ENCODE measurements at places on chromosomes 12 and 14.

GRCh38 chr14:23434488-23435222 lies 805 bp downstream of the MYH7 start:
- DNase-seq: no peak

DNA sequence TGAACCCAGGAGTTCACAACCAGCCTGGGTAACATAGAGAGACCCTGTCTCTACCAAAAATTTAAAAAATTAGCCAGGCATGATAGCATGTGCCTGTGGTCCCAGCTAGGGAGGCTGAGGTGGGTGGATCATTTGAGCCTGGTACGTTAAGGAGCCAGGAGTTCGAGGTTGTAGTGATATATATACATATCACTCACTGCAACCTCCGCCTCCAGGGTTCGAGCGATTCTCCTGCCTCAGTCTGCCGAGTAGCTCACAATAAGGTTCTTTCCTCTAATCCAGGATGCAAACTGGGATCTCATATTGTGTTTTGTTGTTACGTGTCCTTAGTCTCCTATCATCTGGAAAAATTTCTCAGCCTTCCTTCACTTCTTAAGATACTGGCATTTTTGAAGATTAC lies 24.0 kb upstream of the GSC start:
- DNase-seq: no peak

- no peak for DNase-seq
These were observed 178.0 kb upstream of the CAND1 start for GRCh38 chr12:67091204-67091603.

DNA sequence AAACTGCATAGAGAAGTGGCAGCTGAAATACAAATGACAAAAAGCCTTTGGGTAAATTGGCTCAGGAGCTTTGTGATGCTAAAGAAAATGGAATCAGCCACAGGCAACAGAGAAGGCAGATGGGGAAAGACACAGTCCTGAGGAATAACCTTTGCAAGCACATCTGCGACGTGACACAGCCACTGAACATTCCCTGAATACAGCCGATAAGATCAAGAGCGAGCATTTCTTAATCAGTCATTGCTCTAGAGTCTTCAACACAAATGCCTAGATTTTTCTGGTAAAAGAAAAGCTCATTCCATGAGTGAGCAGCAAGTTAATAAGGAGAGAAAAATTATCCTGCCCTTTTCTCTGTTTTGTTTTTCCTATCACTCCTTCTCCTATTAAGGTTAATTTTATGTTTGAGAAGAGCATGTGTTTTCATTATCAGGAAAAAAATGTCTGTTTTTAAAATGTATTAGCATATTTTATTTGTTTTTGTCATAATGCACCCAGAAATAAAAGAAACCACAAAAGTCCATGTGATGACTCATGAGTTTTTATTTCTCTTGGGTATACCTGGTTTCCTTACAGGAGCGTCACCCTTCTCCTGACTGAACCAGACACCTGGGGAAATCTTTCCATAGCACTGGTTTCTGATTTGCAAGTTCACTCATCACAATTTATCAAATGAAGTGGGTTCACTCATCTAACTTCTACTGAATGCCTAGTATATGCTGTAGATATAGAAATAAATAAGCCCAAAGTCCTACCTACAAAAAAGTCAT lies 45.4 kb upstream of the PCED1B start:
- no peak for DNase-seq

DNA sequence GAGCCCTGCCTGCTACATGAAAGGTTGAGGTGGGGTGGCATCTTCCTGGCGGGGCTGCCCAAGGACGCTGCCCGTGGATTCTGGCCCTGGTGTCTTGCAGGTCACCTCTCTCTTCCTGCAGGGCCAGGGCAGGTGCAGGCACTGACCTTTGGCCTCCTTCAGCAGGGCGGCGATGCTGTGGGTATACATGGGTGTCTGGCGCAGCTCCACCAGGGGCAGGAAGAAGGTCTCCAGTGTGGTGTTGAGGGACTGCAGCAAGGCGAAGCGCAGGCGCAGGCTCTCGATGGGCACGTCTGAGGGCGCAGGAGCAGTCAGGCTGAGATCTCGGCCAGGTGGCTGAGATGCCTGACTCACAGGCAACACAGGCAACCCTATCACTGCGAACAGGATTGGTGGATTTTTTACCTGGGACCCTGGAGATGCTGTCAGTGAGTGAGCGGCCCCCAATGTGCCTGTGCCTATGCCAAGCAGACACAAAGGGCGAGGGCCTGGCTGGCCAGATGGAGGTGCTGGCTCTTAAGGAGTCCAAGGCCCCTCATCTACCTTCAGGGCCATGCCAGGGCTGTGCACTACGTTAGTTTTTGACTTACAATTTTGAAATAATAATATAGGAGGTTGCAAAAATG lies 45.7 kb downstream of the TRAFD1 start:
- no peak for DNase-seq

GRCh38 chr12:19739195-19739776 lies 300.0 kb downstream of the AEBP2 start:
- peak; percentile 59 for DNase-seq

DNA sequence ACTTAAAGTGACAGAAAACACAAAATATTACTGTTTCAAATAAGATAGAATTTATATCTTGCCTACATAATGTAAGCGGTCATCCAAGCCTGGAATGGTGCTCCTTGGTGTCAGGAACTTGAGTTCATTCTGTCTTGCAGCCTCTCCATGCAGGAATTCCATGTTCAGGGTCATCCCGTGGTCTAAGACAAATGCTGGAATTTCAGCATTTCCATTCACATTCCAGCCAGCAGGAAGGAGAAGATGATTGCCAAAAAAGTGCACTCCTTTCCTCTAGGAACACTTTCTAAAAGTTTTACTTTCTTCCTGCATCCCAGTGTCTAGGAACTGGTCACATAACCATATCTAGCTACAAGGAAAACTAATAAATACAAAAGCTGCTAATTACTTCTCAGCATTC lies 106.3 kb downstream of the PTPRO start:
- no peak for DNase-seq

DNA sequence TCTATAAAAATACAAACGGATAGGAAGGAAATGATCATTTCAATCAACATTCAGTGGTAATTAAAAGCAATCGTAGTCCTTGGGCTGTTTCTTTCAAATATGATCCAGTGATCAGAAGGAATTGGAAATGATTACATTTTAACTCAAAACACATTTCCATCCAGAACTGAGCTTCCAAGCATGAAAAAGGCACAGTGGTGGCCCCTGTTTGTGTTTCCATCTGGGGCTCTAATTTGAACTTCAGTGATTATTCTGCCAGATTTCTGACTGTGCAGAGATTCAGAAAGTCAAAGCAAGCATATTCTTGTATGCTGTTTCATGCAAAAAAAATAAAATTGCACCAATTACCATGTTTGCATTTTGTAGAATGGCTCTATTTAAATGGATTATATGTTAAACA lies 157.0 kb upstream of the LMNTD1 start:
- DNase-seq: no peak

DNA sequence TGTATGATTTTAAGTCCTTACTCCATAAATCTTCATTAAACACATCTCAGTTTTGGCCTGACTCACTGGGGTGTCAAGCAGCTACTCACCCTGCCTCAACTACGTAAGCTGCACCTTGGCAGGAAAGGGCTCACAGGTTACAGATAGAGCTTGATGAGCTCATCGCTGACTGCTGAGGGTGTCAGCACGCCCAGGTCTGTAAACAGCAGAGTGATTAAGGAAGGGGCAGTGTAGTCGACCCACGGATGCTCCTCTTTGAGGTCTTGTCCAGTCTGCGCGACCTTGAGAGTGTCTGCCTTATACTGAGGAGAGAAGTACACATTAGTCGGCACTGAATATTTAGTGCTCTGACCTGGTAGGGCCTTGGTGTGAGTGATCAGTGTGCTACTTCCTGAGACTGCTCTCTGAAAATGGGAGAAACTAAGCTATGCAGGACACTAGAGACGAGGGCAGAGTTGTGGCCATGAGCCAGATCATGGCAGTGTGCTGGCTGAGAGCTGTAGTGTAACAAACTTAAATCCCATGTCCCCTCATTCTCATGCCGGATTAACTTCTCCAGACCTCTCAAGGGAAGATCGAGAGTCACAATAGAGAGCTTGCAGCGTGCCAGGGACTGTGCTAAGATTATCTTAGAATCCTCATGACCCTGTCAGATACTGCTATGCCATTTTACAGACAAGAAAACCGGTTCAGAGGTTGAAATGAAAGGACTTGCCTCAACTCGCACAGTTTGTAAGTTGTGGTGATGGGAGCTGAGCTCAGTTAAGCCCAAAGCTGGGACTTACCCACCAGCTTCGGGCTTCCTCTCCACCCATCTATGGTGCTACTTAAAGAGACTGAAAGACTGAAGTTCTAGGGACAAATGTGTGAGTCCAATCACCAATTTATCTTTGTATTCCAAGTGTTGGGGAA lies 11.6 kb downstream of the EIF2B1 start:
- no peak for DNase-seq

Data from activated CD8-positive, alpha-beta T cell treated with anti-CD3 and anti-CD28 coated beads for 36 hours (primary cell).